ENCODE measurements at places on chromosomes 13 and 19.

DNA sequence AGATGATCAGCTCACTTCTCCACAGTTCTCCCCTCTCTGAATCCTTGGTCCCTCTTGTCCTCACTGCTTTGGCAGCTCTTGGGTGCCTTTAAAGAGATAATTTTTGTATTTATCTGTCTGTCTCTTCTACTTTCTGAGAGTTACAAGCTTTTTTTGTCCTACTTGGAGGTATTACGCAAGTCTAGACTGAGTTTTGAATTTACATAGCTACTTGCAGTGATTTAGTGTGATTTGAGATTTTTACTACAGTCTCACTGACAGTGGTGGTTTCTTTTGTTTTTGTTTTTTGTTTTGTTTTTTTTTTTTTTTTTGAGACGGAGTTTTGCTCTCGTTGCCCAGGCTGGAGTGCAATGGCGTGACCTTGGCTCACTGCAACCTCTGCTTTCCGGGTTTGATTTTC, 22.1 kb downstream of the URI1 start:
- DNase-seq, result no peak

- DNase-seq, result no peak
Observed at GRCh38 chr13:90238413-90238812, 1109.1 kb upstream of the MIR17HG start.

DNA sequence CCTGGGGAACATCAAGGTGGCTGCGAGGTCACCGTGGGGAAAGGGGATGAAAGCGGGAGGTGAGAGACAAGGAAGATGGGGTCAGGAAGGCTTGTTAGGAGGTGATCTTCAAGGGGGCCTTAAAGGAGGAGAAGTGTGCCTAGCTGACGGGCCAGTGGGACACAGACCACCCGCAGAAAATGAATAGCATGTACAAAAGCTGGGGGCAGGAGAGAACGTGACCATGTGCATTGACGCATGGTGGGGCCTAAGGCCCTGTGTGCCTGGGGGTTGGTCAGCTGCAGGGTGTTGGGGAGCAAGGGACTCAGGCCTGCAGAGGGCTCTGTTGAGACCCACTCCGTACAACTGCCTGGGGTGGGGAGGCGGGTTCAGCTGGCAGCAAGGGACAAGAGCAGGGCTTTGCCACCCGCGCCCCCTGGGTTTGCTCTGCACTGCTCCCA, 5.9 kb downstream of the RAB8A start:
- DNase-seq, result no peak

DNA sequence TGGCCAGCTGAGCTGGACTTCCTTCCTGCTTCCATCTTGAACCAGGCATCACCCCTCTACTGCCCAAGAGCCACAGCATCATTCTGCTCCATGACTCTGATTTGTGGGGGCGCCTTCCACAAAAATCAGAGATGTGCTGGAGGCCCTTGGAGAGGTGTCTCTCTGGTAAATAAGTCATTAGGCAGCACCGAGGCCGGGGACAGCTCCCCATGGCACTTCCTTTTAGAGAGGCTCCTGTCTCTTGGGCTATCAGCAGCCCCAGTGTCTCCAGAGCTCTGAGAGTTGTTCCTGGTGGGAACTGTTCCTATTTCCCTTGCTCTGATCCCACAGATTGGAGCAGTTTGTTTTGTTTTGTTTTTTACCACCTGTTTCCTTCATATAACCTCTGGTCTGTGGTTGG, 19.9 kb downstream of the NWD1 start:
- no peak for DNase-seq

- DNase-seq, result no peak
Observed at GRCh38 chr13:29359181-29359580, 236.3 kb downstream of the SLC7A1 start.

DNA sequence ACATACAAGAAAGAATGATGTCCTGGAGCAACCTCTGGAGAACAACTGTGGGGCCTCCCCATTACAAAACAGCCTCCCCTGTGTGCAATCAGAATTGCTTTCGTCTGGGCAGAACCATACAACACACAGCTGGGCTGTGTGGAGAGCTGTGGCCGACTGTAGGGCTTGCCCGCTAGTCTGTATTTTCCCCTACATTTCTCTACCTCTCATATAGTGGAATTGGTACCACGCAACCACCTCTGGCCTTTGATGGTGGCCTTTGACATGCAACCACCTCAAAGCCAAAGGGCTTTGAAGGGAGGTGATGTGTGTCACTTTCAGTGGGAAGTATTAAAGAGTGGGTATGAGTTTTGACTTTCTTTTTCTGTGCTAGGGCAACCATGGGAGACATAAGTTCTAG, 34.0 kb downstream of the GARRE1 start:
- DNase-seq, result peak; percentile 46

- DNase-seq, result no peak
Observed at GRCh38 chr19:32917616-32917996, 48.0 kb upstream of the SLC7A9 start.

GRCh38 chr19:34244611-34245299, 9.6 kb upstream of the GARRE1 start:
- DNase-seq, result no peak

- DNase-seq, result no peak
Observed at GRCh38 chr13:30697996-30698401, 37.3 kb upstream of the ALOX5AP start.

DNA sequence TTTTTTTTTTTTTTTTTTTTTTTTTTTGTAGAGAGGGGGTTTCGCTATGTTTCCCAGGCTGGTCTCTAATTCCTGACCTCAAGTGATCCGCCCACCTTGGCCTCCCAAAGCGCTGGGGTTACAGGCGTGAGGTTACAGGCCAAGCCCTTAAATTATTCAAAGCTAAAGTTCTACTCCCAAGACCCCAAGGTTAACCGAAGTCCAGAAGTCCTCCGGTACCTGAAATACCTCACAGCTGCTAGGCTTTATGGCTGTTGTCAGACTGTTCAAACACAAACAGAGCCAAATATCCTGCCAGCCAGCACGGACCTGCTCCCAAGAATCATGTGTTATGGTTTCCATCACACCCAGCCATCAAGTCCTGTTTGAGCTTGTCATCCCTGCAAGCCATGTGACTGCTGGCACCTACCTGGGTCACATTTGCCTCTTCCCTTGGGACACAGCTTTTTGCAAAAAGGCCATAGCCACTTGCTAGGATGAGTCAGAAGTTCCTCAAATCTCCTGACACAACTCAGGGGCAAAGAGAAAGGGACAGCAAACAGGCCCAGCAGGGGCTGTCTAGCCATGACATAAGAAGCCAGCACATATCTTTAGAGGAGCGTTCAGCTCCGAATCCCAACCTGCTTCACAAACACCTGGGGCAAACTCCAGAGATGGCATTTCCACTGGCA, 129.9 kb downstream of the FOXO1 start:
- no peak for DNase-seq

DNA sequence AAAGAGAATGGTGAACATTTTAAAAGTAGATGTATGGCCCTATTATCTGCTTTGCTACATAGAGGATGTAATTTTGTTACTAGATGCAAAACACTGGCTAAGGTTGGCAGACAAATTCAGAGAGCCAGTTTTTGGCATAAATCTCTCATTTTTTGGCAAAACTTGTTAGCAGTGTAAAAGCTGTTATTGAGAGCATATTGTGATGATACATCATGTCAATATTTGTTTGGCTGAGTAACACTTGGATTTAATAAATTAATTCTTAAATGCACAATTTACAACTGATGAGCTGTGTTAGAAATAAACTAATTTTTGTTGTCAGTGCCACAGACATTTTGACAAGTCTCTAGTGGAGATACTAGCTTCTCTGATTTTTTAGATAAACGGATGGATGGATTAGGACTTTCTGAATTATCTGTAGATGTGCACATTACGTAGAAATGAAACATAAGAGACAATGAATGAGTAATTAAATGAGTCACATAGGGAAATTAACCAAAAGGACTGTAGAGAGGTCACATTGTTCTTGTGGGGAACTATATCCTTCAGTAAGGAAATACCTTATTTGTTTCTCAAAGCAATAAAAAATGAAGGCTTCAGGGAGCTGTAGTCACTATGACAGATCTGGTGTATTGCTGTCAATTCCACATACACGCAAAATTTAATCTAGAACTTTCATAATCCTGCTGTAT, 17.4 kb downstream of the UFM1 start:
- no peak for DNase-seq

DNA sequence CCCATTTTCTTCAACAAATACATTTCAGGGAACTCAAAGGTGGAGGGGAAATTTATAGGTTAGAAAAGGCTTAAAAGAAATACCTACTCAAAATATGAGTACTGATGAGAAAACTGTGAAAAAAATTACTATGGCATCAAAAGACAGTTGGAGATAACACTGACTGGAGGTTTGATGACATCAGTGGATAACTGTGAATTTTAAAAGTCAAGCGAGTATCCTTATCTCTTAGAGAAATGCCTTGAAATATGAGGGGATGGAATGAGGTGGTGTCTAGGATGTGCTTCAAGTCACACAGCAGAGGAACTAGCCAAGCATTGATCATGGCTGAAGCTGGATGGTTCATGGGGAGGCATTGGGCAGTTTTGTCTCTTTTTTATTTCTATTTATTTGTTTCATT, 27.2 kb upstream of the SLC15A1 start:
- DNase-seq, result no peak

- DNase-seq, result no peak
Observed at GRCh38 chr19:49790866-49791265, 22.2 kb downstream of the FUZ start.

DNA sequence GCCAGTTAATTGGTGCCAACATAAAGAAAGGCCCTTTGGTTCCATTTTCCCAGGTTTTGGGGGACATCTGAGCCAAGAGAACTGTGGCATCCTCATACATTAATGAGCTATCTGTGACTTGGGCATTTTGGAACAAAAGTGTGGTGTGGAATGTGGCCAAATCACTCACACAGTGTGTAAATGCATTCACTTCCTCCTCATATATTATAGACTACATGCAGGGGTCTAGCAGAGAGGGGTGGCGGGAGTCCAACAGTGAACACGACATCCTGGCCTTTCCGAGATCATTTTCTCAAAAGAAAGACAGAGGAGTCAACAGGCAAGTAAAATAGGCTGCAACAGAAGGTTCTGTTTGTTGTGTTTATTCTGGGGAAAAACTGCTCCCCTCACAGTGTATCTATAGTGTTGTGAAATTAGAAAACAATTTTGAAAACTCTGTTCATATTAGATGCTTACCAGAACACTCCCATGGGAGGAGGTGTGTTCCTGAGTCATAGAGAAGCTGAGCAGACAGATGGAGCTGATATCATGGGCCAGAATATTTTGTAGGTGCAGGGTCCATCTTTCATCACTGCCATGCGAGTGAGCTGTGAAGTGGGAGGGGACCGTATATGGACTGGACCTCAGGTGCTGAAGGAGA, 36.9 kb downstream of the PABPC3 start:
- no peak for DNase-seq

DNA sequence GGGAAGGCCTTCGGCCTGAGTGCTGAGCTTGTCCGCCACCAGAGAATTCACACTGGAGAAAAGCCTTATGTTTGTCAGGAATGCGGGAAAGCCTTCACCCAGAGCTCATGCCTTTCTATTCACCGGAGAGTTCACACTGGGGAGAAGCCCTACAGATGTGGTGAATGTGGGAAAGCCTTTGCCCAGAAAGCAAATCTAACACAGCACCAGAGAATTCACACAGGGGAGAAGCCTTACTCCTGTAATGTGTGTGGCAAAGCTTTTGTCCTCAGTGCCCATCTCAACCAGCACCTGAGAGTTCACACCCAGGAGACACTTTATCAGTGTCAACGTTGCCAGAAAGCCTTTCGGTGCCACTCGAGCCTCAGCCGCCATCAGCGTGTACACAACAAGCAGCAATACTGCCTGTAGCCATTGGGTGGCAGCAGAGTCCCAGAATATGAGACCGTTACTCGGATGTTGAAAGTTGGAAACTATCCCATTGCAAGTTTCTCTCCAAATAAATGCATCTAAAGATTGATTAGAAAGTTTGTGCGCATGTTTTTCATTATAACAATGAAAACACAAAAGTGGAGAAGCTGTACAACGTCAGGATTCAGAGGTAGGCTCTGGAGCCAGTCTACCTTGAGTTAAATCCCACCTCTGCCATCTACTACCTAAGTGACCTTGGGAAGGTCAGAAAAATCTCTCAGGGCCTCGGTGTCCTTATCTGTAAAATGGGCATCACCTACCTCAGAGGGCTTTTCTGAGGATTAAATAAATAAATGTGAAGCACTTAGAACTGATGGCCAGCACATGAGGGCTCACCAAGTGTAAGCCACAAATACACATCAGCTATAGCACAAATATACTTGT, 21.1 kb downstream of the ZNF473 start:
- peak; percentile 65 for DNase-seq

Measured in activated naive CD8-positive, alpha-beta T cell treated with anti-CD3 and anti-CD28 coated beads, Interleukin-2, amount 50 U/mL, for 24 hours (primary cell).